ENCODE measurements at places on chromosomes 6 and 20. TPM values are rescaled to one million over a fixed set of nuclear protein-coding genes. Genes with fewer than 3 reads are reported as not detected.
A peak's percentile ranks its signal among the peaks of the same experiment; 100 is the strongest.

DNA sequence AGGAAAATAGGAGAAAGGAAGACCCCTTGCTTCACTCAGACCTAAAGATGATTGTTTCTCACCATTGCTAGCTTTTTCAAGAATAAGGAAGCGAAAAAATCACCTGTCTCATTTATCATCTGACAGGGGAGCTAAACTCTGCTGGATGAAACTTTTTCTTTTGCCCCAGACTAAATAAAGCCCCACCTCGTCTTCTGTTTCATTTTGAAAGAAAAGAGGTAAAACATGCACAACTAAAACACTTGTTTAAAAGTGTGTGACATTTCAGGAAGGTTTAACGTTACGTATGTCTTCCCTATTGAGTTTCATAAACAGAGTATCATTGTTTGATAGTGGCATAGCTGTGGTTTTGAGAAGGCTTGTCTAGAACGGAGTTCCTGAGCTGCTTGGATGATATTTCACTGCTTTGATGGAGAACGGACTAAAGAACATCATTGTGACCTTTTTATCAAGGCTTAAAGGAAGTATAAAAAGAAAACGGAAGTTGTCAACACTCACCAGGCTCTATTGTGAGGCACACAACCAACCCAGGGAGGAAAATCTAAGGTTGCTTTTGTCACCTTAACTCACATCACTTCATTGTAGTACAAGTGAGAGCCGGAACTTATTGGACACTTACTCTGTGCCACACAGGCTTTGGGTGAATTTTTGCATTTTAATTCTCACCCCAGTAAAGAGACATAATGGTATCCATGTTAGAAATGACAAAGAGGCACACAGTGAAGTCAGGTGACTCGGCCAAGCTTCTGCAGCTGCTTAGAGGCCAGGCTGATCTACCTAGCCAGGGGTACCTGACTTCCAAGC is 29.5 kb downstream of the TSHZ2 start:
- no peak for DNase-seq

DNA sequence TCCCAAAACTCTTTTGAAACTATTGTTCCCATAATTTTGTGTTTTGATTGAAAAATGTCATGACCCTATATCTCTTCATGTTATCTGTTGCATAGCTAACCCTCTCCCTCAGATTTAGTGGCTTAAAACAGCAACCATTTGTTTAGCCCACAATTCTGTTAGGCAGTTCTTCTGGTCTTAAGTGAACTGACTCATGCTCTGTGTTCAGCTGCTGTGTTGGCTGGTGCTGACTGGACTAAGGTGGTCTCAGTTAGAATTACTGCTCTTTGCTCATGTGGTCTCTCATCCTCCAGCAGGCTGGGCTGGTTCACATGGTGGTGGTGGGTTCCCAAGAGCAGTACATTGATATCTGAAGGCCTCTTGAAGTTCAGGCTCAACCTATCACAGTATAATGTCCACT is 80.8 kb downstream of the KHDC1L start:
- DNase-seq, result no peak

DNA sequence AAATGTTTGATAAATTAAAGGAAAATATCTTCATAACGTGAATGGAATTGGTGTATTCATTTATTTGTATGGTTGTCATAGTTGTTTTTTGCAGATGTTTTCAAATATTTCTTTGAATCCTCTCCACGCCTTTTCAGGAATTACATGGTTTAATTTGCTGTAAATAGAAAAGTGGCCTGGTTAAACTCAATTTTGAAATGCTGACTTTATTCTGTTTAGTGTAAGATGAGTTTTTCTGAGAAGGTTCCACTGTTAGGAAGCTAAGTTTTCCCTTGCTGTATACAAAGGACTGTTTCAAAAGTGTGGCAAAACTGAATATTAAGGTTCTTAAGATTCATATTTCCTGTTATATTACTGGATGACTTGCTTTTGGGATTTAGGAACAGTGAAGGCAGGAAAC is 503 bp upstream of the ZC2HC1B start:
- no peak for DNase-seq

Gene CAP2
- 0.63 TPM for total RNA-seq

DNA sequence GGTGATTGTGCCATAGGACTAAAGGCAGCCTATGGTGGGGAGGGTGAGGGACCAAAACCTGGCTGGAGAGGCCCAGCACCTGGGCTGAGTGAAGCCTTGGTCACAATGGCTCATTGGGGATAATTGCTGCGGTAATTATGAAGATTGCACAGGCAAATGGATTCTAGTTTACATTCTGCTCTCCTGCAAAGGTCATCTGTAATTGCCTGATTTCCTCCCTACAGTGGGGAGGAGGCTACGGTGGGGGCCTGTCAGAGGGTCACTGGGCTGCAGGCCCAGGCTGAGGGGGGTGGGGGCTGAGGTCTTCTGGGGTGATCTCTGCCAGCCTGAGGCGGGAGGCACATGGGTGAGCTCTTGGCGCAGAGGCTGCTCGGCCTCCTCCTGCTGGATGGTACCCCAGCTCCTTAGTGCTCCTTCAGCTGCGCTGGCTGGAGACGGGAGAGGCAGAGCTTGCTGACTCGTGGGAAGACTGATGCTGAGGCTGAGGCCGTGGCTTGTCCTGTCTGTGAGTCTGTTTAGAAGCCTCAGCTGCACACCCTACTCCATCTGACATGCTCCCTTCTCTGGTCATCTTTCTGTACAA is 30.3 kb downstream of the PACSIN1 start:
- DNase-seq, result no peak

- DNase-seq, result no peak
Measured at GRCh38 chr6:53654745-53655240, 10.8 kb downstream of the KLHL31 start.

GRCh38 chr6:71512256-71512655 is 223.6 kb downstream of the OGFRL1 start:
- no peak for DNase-seq

DNA sequence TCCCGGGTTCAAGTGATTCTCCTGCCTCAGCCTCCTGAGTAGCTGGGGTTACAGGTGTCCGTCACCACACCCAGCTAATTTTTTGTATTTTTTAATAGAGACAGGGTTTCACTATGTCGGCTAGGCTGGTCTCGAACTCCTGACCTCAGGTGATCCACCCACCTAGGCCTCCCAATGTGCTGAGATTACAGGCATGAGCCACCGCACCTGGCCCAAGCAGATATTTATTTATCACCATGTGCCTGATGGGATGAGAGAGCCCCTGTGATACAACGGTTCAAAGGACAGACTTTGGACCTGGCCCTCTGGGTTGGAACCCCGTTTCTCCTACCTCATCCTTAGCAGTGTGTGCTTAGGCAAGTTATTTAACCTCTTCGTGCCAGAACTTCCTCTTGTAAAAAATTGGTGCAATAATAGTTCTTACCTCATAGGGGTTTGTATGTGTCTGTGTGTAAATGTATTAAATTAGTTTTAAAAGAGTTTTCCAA is 19.2 kb upstream of the STK38 start:
- DNase-seq, result no peak

GRCh38 chr6:73129653-73130443 is 95.4 kb downstream of the KHDC1L start:
- DNase-seq, result peak; percentile 31

DNA sequence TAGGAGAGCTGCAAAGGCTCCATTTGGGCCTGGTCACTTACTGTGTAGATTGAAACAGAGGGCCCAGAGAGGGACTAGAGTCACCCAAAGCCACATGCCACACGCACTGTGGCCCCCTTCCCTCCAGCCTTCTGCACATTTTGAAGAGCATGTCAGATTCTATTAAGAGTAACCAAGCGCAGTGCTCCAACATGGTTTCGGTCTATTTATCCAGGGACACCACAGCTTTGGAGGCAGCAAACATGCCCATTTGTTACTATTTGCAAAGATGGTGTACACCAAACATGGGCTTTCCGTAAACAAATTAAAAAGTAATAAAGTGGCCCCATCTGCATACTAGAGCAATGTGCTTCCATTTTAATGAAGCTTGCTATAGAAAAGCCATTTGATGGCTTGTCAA is 43.7 kb upstream of the CCDC167 start:
- no peak for DNase-seq

- peak; percentile 35 for DNase-seq
Measured at GRCh38 chr6:127516662-127517273, 2.4 kb downstream of the MTCL3 start.

DNA sequence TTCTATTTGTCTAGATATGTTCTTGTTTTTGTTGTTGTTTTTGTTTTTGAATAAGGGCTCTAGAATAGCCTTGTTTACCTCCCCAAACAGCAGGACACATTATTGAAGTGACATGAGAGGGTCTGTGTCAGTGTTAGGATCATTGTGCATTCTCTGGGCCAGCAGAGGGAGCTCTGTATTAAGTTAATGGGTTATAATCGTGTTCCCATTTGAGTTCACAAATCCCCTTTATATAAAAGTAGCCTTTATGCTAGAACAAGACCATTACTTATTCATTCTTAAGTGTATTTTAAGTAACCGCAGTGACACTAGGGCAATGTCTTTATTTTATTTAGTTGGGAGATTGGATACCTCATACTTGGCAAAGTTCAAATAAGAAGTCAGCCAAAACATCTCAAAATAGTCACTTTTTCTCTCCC is 44.8 kb downstream of the STK4 start:
- DNase-seq, result peak; percentile 73

Data from dermis microvascular lymphatic vessel endothelial cell (primary cell).